ENCODE measurements at places on chromosomes 11 and 22.

GRCh38 chr22:27836181-27836580 is 34.6 kb upstream of the MN1 start:
- DNase-seq = no peak

DNA sequence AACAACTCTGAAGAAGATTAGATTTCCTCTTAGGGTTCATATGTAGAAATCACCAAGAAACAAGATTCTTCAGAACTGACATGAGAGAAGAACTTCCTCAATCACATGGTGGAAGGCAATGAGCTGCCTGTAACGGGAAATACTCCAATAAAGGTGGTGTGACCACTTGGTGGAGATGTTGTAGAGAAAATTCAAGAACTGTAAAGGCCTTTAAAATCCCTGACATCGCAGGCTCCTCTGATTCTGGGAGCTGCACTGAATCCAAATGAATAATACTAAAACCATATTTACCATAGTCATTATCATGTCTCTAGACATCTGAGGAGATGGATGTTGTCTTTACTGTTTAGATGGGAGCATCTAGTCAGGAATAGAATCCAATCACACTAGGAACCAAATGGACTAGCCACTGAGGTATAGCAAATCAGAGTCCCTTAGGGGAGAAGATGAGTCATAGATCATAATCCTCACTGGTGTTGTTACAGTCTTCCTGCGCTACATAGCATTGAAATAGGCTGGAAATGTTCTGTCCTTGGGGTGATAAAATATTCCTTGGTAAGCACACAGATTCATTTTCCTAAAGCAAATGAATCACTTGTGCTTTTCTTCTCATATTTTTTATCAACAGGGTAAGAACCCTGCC is 321.6 kb upstream of the TENM4 start:
- no peak for DNase-seq

DNA sequence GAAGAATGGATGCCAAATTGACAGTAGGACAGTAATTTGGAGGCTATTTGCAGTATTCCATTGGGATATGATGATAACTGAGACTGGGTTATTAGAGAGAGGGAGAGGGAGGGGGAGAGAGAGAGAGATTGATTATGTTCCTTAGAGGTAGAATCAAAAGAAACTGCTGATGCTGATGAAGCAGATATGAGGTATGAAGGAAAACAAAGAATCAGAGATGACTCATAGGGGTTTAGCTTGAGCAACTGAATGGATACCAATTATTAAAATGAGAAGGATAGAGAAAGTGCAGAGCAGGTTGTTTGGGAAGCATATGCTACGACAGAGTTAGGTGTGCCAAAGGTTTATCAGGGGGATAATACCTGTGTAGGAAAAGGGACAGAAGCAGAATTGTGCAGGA is 12.8 kb upstream of the NUCB2 start:
- no peak for DNase-seq

DNA sequence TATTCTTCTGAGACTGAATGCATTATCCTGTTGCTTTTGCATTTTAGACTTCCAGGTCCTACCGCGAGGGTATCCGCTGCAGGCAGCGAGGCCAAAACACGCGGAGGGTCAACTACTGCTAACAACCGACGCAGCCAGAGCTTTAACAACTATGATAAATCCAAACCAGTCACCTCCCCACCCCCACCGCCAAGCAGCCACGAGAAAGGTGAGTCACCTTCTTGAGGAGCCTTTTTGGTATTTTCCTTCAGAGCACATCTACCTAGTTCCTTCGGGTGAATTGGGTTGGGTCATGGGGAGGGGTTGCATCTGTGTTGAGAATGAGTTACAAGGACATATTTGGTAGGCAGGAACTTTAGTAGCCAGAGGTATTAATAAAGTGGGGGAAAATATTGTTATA is 179.8 kb downstream of the NAV2 start:
- no peak for DNase-seq

- DNase-seq = peak; percentile 65
Measured at GRCh38 chr22:36068776-36069344, 40.2 kb upstream of the RBFOX2 start.

- no peak for DNase-seq
Measured at GRCh38 chr11:20022363-20023081, 137.8 kb downstream of the DBX1 start.

- DNase-seq = peak; percentile 30
Measured at GRCh38 chr22:43428005-43428485, 16.2 kb downstream of the MPPED1 start.

- DNase-seq = no peak
Measured at GRCh38 chr22:24500277-24500820, 5.2 kb downstream of the UPB1 start.

DNA sequence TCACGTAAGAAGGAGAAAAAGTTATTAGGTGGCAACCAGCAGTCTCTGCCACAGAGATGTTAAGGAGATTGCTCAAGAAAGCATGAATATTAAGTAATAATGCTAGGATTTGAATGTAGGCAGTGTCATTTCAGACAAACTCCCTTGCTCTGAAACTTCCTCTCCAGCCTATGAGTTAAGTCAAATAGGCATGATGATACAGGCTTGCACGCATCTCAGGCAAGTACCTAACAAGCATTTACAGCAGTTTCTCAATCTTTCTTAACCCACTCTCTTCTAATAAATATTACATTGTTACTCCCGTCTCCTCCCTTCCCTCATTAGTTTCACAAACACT is 72.7 kb downstream of the RAB38 start:
- no peak for DNase-seq

DNA sequence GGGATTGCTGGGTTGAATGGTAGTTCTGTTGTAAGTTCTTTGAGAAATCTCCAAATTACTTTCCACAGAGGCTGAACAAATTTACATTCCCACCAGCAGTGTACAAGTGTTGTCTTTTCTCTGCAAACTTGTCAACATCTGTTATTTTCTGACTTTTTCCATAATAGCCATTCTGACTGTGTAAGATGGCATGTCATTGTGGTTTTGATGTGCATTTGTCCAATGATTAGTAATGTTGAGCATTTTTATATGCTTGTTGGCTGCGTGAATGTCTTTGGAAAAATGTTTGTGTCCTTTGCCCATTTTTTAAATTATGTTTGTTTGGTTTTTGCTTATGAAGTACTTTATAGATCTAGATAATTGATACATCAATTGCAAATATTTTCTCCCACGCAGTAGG is 1025.0 kb downstream of the JRKL start:
- no peak for DNase-seq

DNA sequence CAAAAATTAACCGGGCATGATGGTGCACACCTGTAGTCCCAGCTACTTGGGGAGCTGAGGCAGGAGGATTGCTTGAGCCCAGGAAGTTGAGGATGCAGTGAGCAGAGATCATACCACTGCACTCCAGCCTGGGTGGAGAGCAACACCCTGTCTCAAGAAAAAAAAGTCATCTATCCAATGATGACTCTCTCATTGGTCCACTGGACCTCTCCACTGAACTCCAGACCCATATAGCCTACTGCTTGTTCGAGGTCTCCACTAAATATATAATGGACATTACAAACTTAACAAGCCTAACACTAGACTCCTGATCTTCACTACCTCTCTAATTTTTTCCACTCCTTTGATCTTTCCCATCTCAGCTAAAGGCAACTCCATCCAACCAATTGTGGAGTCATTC is 33.5 kb upstream of the MTCH2 start:
- no peak for DNase-seq

GRCh38 chr22:45262931-45263462 is 21.8 kb upstream of the UPK3A start:
- DNase-seq = peak; percentile 81

DNA sequence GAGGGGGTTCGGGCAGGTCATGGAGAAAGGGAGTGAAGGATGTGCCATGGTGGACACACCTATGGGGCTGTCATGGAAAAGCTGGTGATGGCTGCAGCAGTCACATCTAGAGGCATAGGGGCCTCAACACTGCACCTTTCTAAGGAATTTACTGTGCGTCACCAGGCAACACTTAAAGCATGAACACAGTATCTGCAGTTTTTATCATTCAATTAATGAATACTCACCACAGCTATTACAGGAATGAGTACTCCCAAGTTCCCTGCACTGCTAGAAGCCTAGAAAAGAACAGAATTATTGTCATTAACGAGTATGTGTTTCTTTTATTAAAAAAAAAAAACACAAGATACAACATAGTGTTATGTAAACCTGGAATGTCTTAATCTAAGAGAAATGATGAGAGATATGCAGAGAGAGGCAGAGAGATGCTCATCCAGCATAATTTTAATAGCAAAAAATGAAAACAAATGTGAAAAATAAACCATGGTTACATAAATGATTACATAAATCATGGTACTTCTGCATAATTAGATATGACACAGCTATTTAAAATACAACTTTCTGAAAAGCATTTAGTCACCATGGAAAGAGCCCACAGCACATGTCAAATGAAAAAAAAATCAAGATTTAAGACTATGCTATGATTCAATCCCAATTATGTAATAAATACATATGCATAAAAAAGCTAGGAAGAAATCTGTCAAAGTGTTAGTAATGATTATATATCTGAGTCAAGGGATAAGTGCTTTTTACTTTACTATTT is 19.2 kb downstream of the SERPIND1 start:
- DNase-seq = no peak

GRCh38 chr22:30813936-30814335 is 119.3 kb downstream of the OSBP2 start:
- DNase-seq = no peak

DNA sequence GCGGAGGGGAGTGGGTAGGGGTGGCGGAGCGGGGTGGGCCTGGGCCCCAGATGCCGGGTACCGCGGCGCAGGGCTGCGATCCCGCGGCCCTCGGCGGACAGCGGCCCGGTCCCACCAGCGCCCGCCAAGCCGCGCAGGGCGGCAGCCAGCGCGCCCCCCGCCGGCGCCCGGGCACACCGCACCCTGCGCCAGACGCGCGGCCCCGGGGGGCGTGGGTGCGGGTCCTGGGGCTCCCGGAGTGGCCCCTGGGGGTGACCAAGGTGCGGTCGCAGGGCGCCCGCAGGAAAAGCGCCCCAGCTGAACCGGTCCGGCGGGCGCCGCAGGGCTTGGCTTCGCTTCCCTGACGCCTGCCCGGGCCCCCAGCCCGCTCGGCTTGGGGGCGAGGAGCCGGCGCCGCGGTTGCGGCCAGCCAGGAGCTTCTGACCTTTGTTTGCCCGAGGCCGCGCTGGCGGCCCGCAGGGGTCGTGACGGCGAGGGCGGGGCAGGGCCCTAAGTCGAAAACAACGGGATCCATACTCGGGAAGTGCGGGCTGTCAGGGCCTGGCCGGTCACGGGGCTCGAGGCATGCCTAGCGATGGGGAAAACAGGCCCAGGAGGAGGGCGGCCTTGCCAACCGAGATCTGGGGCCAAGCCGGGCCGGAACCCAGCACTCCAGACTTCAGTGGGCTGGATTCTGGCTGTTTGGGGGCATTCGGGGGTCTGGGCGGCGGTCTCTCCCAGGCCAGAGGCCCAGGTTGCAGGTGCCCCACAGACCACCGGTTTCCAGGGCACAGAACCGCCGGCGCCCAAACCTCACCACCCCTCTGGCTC is 581 bp upstream of the AP5B1 start:
- DNase-seq = no peak

- no peak for DNase-seq
Measured at GRCh38 chr11:69080257-69080995, 31.7 kb downstream of the TPCN2 start.

GRCh38 chr22:46598737-46599424 is 21.3 kb upstream of the GRAMD4 start:
- no peak for DNase-seq

GRCh38 chr11:57399221-57399620 is 8.8 kb upstream of the PRG2 start:
- no peak for DNase-seq

DNA sequence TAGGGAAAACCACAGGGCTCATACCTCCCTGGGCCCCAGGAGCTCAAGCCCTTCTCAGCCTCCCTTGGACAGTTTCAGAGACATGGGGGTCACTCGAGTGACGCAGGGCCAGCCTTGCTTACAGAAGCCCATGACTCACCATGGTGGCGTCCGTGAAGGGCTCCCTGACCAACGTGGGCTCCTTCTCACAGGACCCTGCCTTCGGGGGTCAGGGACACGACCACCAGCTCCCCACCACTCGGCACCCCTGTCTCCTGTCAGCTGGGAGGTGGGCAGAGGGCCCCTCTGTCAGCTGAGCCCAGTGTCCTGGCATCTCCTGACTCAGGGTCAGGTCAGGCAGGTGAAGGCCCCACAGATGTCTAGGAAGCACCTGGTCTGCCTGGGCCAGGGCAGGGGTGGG is 126.3 kb upstream of the ANO1 start:
- DNase-seq = no peak

DNA sequence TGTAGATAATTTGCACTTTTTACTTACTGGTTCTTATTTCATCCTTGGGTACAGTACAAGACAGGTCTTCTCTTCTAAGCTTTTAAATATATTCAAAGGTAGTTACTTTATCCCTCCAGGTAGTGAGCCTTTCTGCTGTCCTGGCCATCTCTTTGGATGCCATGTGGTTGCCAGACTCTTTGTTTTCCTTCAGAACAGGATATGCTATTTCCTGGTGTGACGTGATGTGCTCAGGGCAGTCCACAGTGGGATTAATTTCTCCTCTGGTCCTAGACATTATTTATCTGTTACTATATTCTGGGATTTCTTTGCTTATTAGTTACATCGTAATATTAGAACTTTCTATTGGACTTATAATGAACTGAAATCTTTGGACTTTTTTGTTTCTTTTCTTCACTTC is 63.7 kb downstream of the PPP6R3 start:
- no peak for DNase-seq

- no peak for DNase-seq
Measured at GRCh38 chr11:94882931-94883330, 90.4 kb downstream of the CWC15 start.

DNA sequence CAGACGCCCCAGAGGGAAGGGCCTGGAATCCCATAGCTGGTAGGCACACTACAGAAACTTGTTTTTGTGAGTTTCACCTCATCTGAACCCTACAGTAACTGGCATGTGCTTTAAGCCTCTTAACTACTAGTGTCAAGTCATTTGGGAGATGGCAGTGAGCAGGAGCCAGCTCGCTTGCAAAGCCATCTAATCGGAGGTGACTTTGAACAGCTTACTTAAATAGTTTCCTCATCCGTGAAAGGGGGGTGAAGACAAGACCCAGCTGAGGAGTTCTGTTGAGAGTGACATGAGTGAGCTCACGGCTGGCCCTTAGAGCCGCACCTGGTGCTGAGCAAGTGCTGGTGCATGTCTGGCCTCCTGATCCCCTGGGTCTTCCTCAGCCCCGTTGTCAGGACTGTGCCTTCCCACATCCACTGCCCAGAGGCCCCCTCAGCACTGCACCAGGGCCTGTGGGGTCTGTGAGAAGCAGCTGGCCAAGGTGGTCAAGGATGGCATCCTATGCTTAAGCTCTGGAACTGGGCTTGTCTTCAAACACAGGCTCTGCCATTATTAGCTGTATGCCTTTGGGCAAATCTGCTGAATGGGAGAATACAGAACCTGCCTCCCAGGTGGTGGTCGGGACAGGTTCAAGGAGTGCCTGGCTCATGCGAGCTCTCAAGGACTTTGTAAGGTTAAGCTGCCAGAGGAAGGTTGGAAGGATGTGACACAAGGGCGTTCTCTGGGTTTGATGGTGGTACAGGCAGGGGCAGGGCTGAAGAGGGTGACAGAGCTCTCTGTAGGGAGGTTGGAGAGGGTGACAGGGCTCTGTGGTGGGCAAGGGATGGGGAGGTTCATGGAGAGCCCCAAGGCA is 27.3 kb downstream of the INCENP start:
- no peak for DNase-seq

GRCh38 chr11:33187998-33188722 is 26.9 kb upstream of the CSTF3 start:
- no peak for DNase-seq

GRCh38 chr11:45919806-45920530 is 2.3 kb upstream of the PEX16 start:
- DNase-seq = no peak

GRCh38 chr11:134512571-134513538 is 100.8 kb upstream of the B3GAT1 start:
- DNase-seq = no peak

All from NCI-H2171 (cell line).